Activated CD8-positive, alpha-beta memory T cell treated with anti-CD3 and anti-CD28 coated beads, Interleukin-2, amount 10 ng/mL, durations not matched to agents 7 days and 5 days (primary cell): ENCODE measurements at places on chromosomes 4 and X.

DNA sequence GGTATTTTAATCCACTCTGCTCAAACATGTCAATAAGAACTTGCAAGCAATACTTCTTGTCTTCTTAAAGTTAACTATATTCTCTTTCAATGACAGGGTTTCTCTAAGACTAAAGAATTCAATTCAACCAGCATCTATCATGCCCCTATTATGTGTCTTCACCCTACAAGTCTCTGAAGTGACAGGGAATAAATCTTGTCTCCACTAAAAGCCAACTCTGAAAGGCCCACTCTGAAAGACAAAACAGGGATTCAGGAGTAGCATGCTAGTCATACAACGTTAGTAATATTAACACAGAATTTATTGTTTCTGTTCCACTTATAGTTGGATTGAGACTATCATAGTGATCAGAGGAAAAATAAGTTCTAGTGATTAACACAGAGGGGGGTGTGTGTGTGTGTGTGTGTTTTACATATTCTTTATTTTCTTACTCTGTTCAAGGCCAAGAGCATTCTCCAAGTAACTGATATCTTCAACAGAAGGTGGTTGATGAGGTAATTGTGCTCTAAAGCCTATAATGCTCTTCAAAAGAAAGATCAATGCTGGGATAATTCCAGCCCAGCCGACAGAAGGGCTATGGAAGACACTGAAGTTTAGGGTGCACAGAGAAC is 122.4 kb upstream of the DCLK2 start:
- peaks cover 13% of the 10 kb centered on the region for H3K27me3 ChIP-seq
- H3K4me1 ChIP-seq: no peaks in the 10 kb centered on the region
- H3K36me3 ChIP-seq: no peaks in the 10 kb centered on the region
- no peak overlapping the region for H3K4me3 ChIP-seq
- no peak overlapping the region for H3K27ac ChIP-seq

GRCh38 chrX:84865113-84865512 is 138.6 kb upstream of the APOOL start:
- no peak overlapping the region for H3K4me3 ChIP-seq
- no peaks in the 10 kb centered on the region for H3K4me1 ChIP-seq
- DNase-seq: no peak

- no peaks in the 10 kb centered on the region for H3K36me3 ChIP-seq
- no peak for DNase-seq
- no peaks in the 10 kb centered on the region for H3K4me1 ChIP-seq
Observed at GRCh38 chrX:101229170-101229569, 9.6 kb downstream of the DRP2 start.

DNA sequence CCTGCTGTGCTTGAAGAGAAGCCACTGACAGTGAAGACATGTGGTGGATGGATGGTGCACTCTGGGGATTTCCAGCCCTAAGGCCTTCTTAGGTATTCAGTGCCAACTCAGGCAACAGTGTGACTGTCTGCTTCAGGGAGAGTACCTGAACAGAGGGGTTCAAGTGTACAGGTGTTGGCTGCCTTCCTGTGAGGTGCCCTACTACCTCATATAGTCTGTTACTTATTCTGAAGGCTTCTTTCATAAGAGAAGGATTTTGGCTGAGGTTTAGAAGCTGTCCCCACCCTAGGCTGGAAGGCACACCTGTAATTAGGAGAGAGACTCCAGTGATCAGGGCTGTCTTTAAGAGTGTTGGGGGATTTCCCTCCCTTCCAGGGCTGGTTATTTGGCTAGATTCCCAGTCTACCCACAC is 1.8 kb downstream of the FTHL17 start:
- H3K4me3 ChIP-seq: no peak overlapping the region
- DNase-seq: no peak
- no peaks in the 10 kb centered on the region for H3K36me3 ChIP-seq
- no peaks in the 10 kb centered on the region for H3K27me3 ChIP-seq

GRCh38 chrX:17984415-17984814 is 123.3 kb upstream of the RAI2 start:
- DNase-seq: no peak
- H3K4me1 ChIP-seq: no peaks in the 10 kb centered on the region
- no peak overlapping the region for H3K4me3 ChIP-seq
- H3K27me3 ChIP-seq: no peaks in the 10 kb centered on the region
